Right atrium auricular region (tissue), 2 donors: ENCODE measurements at places on chromosomes 12 and 14. TPM values are rescaled to one million over a fixed set of nuclear protein-coding genes. Genes with fewer than 3 reads are reported as not detected.

GRCh38 chr12:55946553-55946952 is 15.6 kb downstream of the DGKA start:
- DNase-seq: no peak

DNA sequence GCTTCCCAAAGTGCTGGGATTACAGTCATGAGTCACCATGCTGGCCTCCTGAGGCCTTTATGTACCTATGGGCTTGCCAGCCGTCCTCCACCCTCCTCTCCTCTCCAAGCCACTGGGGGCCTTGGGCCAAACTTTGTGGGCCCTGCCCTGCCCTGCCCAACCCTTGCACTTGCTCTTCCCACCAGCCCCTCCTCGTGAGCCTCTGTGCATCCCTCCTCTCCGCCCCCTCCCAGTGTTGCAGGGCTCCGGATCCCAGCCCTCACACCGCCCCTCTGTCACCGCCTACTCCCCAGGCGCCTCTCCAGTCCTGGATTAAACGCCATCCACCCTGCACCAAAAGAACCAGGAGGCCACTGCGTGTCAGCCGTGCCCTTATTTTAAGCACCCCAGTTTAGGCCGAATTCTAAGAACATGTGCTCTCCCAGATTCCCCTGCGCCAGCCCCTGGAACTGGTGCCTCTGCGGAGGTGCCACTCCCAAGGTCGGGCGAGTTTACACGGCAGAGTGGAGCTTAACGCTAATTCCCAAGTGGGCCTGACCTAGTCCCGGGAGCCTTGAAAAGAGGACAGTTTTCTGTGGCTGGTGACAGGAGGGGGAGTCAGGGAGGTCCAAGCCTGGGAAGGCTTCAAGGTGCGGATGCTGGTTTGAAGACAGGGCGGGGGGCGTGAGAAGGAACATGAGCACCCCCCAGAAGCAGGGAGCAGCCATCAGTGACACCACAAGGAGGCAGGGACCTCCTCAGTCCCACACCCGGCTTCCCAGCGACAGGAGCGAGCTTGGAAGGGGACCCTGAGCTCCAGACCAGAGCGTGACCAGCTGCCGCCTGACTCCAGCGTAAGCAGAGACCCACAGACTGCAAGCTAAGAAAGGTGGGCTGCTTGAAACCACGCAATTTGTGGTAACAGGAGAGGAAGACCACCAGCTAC is 21.2 kb upstream of the CDCA4 start:
- no peak for DNase-seq

- no peak for DNase-seq
Observed at GRCh38 chr12:80193865-80194264, 94.5 kb downstream of the OTOGL start.

DNA sequence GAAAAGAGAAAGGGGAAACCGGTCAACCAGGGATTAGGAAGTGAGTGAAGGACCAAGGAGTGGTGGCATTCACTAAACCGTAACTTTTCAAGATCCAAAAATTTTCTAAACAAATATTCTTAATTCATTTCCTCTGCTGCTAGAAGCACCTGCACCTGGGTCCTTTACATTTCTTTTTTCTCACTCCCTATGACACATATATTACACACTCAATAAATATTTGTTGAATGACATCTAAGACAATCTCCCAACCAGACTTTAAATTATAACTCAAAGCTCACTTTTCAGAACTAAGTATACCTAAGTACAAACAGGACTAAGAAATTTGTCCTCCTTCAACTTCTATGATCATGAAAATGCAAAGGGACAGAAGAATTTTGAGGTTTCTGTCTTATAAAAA is 11.1 kb downstream of the TTC5 start:
- DNase-seq: no peak

DNA sequence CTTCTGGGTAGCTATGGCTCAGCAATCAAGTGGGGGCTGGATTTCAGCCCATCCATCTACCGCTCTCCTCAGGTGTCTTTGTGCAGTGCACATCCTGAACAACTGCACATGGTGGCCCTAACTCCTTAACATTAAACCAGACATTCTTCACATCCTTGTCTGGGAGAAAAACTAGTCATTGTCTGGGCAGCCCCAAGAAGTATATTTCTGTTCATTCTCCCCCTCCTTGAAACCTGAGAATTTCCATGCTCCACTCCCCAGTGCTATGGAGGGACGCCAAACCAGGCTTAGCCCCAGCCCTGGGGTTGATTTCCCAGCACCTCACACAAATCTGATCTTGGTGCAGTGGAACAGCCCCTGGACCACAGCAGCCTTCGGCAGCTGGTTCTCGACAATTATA is 13.4 kb downstream of the MYL2 start:
- DNase-seq: no peak

DNA sequence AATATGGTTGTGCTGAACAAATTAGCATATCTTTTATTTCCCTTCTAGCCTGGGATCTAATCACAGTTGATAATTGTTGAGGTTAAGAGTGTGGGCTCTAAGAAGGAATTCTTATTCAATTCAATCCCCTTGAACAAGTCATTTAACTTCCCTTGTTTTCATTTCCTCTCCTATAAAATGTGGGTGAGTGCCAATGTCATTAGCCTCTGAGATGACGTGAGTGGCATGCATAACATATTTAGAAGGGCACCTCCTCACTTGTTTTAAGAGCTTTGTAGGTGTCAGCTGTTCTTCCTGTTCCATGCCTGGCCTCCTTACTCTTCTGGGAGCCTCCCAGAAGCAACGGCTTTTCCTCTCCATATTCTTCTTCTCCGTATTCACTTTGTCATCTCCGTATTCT is 155.4 kb upstream of the NEDD1 start:
- DNase-seq: no peak

DNA sequence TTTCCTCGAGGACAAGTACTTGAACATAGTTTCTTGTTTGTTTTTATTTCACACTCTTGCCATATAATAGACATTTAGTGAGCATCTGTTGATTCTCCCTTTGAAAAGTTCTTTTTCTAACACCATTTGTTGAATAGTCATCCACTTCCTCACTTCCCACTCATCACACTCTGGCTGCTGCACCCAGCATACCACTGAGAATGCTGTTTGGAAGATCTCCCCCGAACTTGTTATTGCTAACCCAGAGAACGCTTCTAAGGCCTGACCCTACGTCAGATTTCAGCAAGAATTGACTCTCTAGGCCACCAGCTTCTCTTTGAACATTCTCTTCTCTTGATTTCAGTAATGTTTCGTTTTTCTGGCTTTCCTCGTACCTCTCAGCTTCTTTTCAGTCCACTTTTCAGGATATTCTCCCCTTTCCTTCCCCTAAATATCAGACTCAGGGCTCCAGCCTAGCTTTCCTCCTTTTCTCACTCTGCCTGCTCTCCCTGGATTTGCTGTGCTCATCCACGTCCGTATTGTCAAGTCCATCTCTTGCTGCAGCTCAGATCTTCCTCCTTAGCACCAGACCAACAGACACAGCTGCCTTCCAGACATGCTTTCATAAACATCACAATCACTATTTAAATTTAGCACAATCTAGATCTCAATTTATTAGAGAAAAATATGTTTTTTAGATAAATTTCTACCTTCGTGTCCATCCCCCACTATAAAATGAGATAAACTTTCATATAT is 94.0 kb upstream of the SLC38A4 start:
- DNase-seq: no peak

DNA sequence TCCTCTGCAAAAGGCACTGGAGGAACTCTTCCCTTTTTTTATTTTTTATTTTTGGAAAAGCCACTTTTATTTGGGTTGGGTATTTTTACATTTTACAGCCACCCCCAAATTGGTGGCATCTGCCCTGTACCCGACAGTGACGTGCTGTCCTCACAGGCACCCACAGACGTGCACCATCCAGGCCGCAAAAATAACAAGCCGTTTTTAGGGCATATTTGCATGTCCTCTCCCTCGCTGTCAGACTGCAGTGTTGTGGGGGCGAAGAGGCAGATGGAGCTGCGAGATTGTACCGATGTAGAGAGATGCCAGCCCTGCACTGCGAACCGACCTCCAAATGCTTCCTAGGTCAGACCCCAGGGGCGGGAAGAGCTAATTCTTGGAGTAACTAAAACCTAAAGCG is 12.2 kb downstream of the JDP2 start:
- DNase-seq: no peak

GRCh38 chr12:65139389-65139788 is 18.3 kb upstream of the WIF1 start:
- DNase-seq: no peak

- no peak for DNase-seq
Observed at GRCh38 chr14:68970038-68970612, 9.0 kb downstream of the ACTN1 start.

GRCh38 chr14:62934439-62934838 is 110.8 kb downstream of the KCNH5 start:
- no peak for DNase-seq

DNA sequence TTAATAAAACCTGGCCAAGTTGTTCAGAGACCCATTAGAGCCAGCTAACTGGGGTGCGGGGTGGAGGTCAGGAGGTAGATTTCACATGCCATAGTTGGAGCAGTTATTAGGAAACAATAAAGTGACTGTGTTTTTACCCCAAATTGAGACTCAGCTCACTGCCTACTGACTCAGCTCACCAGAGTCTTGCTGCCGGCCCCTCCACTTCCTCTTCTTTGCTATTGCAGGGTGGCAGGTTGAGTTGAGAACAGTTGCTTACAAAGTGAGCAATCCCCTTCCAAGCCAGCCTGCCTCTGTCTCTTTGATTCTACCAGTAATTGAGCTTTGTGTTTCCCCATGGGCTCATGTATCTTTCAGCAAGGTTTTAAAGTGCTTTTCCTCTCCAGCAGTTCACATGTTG is 12.9 kb downstream of the ST8SIA1 start:
- DNase-seq: no peak

DNA sequence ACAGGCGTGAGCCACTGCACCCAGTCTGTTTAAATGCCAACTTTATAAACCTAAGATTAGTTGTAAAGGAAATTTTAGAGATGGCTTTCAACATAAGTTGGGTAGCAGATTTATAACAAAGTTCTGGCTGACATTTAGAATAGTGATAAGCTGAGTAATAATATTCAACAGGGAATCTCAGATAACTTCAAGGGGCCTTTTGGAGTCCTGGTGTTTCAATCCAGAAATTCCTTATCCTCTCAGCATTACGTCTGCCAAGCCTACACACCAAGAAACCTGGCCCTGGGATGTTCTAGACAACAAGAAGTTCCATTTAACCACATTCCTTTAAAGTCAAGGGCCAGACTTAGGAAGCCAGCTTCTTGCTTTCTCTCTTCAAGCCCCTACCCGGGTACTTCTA is 59.5 kb upstream of the DYRK2 start:
- DNase-seq: no peak

- DNase-seq: no peak
Observed at GRCh38 chr12:51923506-51924365, 16.4 kb downstream of the ACVRL1 start.

DNA sequence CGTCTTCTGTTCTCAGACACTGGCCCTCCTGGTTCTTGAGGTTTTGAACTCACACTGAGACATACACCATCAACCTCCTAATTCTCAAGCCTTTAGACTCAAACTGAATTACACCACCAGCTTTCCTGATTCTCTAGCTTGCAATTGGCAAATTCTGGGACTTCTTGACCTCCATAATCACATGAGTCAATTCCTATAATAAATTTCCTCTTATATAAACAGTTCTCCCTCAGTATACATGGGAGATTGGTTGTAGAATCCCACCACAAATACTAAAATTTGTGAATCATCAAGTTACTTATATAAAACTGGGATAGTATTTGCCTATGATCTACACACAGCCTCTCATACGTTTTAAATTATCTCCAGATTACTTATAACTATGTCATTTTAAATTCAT is 162.2 kb downstream of the DIO2 start:
- no peak for DNase-seq

DNA sequence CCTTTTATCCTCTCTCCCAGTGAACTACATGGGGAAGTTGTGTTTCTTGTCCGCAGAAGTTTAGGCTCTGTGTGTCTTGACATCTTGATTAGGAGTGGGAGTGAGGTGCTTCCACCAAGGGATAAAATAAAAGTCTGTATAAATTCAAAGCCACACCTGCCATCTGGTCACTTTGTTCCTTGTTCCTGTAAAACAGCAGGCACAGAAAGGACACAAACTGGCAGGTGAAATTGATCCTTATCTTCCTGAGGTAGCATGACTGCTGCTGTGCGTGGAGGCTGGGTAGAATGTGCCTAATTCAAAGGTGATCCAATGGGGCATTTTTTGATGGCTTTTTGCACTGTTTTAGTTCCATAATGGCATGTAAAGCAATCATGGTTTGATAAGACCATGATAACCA is 104.3 kb upstream of the KITLG start:
- DNase-seq: no peak

- no peak for DNase-seq
Observed at GRCh38 chr12:108966378-108967151, 54.3 kb downstream of the SVOP start.

DNA sequence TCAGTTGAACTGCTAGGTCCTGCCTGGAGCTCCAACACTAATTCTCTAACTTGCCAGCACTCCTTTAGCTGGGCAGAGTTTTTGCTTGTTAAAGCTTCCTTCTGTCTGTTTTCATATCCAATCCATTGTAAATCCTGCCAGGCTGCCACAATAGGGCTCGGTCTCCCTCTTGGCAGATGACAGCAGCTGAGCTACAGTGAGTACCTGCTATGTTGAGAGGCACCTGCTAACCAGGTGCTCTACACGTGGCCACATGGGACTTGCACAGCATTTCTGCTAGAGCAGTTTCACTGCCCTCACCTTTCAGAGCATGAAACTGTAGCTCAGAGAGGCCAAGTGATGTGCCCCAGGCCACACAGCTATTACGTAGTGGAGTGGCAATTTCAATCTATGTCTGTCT is 106.6 kb upstream of the NOS1 start:
- DNase-seq: no peak

DNA sequence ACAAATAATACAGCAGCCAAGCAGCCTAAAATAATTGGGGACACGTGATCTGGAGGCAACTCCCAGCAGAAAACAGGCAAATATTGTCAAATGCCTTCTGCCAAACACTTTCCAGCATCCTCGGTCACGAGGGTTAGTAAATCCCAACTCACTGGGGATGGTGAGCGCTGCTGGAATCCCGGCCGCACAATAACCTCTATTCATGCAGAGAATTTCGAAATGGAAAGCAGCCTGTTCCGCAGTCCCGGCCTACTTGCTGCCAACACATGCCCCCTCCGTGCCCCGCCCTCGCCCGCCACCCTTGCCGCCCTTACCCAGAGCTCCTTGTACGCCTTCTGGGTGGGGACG is 62.2 kb downstream of the RFX4 start:
- DNase-seq: peak; percentile 65

- DNase-seq: no peak
Observed at GRCh38 chr14:100129161-100129589, 30.3 kb downstream of the DEGS2 start.

- DNase-seq: no peak
Observed at GRCh38 chr12:128313931-128314330, 47.0 kb downstream of the TMEM132C start.

TSHR gene
- not detected for total RNA-seq

RPS6KL1 gene
- total RNA-seq: 7.6 TPM

SYNE3 gene
- total RNA-seq: 8.2 TPM

GEMIN2 gene
- total RNA-seq: 12.2 TPM

VDR gene
- 0.59 TPM for total RNA-seq

LAG3 gene
- 0.47 TPM for total RNA-seq

IFI27L1 gene
- total RNA-seq: 21.1 TPM

HSPB8 gene
- total RNA-seq: 530 TPM

FITM1 gene
- total RNA-seq: 74.3 TPM
